ENCODE measurements at places on chromosomes 2 and 18. TPM values are rescaled to one million over a fixed set of nuclear protein-coding genes. Genes with fewer than 3 reads are reported as not detected.

Gene CYP1B1
- total RNA-seq: 8.6 TPM

Gene CCDC121
- total RNA-seq: 1.6 TPM

Gene ABCB11
- total RNA-seq: 0.28 TPM

Gene CYS1
- total RNA-seq: 0.14 TPM

Gene GALNT13
- 0.64 TPM for total RNA-seq

DNA sequence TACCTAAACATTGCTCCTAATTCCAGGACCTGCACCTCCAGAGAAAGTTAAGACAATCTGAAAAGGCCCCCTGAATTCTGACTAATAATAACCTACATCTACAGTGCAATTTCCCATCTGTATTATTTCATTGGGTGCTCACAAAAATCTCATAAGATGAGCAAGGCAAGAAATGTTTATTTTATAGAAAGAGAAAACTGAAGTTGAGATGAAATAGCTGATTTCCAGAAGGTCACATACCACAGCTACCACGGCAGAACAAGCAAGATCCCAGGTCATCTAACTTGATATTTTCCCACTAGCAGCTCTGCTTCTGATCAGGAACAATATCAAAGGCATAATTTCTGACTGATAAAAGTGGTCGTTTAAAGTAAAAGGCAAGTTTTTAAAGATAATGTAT, 105.8 kb upstream of the COL5A2 start:
- H3K27ac ChIP-seq: no peak overlapping the region
- no peak for DNase-seq
- H3K27me3 ChIP-seq: no peaks in the 10 kb centered on the region

DNA sequence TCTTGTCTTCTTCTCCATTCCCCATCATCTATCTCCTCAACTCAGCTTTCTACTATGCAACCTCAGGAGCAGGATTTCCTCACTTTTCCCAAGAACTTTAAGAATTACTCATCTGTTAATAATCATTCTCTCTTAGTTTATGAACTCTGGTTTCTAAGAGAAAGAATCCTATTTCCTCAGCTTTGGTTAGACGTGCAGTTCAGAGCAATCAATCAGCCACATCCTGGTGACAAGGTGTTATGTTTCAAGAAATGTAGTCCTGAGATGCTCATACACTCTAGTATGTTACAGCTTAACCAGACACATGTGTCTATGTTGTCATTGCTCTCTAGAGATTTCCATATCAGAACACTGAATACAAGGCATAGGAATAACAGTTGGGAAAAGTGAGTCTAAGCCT, 277.9 kb downstream of the MBD2 start:
- H3K4me1 ChIP-seq: no peaks in the 10 kb centered on the region
- no peaks in the 10 kb centered on the region for H3K36me3 ChIP-seq
- no peaks in the 10 kb centered on the region for H3K27me3 ChIP-seq
- H3K4me3 ChIP-seq: no peak overlapping the region
- no peak for DNase-seq

DNA sequence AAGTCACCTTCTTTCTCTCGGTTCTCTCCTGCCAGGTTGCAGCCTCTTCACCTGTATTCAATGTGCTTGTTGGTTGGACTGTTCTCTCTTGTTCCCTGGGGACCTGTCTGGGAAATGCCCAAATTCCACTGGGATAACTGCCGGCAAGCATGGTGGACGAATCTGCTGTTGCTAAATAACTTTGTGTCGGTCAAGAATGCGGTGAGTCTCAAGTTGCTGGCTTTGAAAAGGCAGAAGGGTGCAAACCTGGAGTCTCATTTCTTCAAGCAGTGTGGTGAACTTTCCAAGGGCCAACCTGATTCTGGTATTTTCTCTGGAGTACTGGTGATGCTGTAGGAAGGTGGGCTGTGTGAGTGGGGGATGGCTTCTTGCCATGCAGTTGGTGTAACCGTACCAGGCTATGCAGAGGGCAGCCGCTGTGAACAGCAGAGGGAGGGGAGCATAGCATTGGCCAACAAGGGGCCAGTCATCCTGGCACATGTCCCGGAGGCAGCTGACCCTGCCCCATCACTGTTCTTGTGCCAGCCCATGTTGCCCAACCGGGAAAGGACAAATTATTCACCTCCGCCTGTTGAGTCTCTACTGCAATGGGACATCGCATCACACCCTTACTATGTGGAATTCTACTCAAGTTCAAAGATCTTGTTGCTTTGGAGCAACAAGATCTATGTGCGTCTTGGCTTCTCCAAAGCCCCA, 88.1 kb upstream of the SEC11C start:
- no peak for DNase-seq
- no peaks in the 10 kb centered on the region for H3K4me1 ChIP-seq
- H3K36me3 ChIP-seq: no peaks in the 10 kb centered on the region
- H3K27ac ChIP-seq: no peak overlapping the region
- H3K27me3 ChIP-seq: peaks cover 7% of the 10 kb centered on the region

- peaks cover 1% of the 10 kb centered on the region for H3K4me1 ChIP-seq
- no peak overlapping the region for H3K27ac ChIP-seq
- no peaks in the 10 kb centered on the region for H3K36me3 ChIP-seq
- peaks cover 3% of the 10 kb centered on the region for H3K27me3 ChIP-seq
- no peak for DNase-seq
- no peak overlapping the region for H3K4me3 ChIP-seq
Observed at GRCh38 chr18:58205443-58206160, 161.6 kb downstream of the NEDD4L start.

- no peak for DNase-seq
- no peak overlapping the region for H3K4me3 ChIP-seq
- H3K4me1 ChIP-seq: peaks cover 4% of the 10 kb centered on the region
- H3K27ac ChIP-seq: no peak overlapping the region
- H3K27me3 ChIP-seq: peaks cover 33% of the 10 kb centered on the region
Observed at GRCh38 chr2:191757208-191757607, 79.3 kb downstream of the NABP1 start.

DNA sequence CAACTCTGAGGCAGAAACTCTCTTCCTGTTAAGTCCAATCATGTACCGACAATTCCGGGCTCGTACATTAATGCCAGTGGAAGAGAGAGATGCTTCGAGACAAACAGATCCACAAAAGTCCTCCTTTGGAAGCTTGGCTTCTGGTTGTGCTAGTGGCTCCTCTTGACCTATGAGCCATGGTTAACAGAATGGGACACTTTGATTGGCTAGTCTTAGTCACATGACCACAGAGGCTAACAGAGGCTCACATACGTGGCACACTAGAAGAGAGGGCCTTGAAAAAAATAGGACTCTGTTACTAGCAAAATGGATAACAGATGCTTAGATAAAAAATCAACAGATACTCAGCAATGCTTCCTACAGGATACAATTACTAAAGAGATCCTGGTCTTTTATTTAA, 1211.9 kb upstream of the GYPC start:
- no peak for DNase-seq
- no peak overlapping the region for H3K27ac ChIP-seq
- no peak overlapping the region for H3K4me3 ChIP-seq
- no peaks in the 10 kb centered on the region for H3K36me3 ChIP-seq

GRCh38 chr2:231563378-231563961, 29.2 kb upstream of the TEX44 start:
- peaks cover 1% of the 10 kb centered on the region for H3K4me1 ChIP-seq
- H3K27ac ChIP-seq: no peak overlapping the region
- no peak overlapping the region for H3K4me3 ChIP-seq
- peaks cover 9% of the 10 kb centered on the region for H3K27me3 ChIP-seq

DNA sequence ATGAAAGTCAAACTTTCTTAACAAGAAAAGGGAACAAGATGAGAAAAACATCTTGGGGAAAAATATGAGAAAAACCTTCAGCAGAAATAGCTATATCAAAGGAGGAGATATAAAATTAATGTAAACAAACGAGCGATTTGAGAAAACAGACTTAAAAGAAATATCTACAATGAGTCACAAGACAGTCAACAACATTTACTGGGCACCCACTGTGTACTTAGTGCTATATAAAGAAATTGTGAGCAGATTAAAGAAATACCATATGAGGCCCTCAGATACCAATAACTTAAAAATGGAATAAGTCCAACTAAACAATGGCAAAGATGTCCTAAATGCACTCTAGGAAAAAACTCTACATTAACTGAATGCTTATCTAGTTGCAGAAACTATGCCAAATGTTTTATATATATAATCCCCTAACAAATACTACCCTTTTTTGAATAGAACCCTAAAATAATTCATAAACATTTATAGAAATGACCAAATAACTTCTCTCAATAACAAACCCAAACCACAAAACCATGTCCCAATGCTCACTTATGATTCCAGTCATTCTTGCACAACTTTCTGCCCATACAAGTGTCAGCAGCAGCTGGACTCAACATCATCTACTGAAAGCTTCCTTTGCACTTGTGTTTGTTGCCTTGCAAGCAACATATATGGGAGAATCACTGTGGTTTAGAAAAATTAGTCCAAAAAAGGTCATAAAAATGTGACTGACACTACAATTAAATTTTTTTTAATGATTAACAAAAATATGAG, 83.5 kb downstream of the COBLL1 start:
- H3K4me1 ChIP-seq: no peaks in the 10 kb centered on the region
- H3K4me3 ChIP-seq: no peak overlapping the region
- no peak overlapping the region for H3K27ac ChIP-seq
- H3K36me3 ChIP-seq: no peaks in the 10 kb centered on the region

- no peak for DNase-seq
- H3K27ac ChIP-seq: no peak overlapping the region
- H3K36me3 ChIP-seq: no peaks in the 10 kb centered on the region
- no peak overlapping the region for H3K4me3 ChIP-seq
- no peaks in the 10 kb centered on the region for H3K4me1 ChIP-seq
Observed at GRCh38 chr2:78586316-78586715, 439.2 kb upstream of the REG3G start.

- H3K4me1 ChIP-seq: no peaks in the 10 kb centered on the region
- H3K27ac ChIP-seq: no peak overlapping the region
- no peaks in the 10 kb centered on the region for H3K36me3 ChIP-seq
- no peak overlapping the region for H3K4me3 ChIP-seq
Observed at GRCh38 chr18:36398419-36398818, 100.9 kb downstream of the FHOD3 start.
